Mesothelial cell of epicardium (in vitro differentiated cells): ENCODE measurements at places on chromosomes 6 and 20.
A peak's percentile ranks its signal among the peaks of the same experiment; 100 is the strongest.

- DNase-seq: no peak
These were observed 83.5 kb downstream of the HAO1 start for GRCh38 chr20:7856756-7857155.

DNA sequence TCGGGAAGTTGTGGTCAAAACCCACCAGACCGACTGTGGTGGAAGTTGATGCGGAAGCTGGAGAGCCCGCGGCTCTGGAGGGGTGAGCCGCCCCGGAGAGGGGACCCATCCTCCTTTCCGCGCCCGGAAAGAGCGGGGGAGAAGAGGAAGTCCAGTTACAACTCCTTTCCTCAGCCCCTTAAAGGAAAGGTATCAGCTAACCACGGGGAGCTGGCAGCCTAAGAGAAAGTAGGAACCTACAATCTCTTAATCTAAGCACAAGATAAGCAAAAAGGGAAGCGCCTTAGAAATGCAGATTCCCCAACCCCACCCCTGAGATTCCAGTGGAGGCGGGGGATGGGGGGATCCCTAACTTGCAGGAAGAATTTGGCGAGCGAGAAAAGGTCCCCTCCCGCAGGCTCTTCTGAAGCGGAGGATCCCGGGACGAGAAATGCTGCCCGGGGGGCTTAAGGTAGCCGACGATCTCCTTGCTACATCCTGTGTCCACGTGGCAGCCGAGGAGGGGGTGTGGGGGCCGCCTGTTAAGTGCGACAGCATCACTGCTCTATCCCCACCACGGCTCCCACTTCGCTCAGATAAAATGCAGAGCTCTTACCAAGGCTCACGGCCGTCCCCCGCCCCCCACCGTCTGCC is 87.5 kb downstream of the ZFP64 start:
- no peak for DNase-seq

GRCh38 chr6:144722154-144722737 is 437.1 kb downstream of the UTRN start:
- DNase-seq: no peak

DNA sequence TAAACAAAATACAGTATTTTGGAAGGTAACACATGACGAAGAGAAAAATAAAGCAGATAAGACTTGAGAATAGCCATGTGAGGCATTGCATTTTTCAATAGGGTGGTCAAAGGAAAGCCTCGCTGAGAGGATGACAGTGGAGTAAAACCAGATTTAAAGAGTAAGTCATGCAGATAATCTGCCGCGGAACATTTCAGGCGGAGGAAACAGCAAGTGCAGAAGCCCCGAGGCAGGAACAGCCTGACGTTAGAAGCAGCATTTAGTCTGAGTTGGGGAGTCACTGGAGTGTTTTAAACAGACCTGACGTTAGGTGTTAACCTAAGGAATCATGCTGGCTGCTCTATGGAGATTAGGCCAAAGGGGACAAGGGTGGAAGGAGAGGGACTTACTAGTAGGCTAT is 65.0 kb upstream of the VSTM2L start:
- DNase-seq: no peak

- no peak for DNase-seq
These were observed 157.3 kb upstream of the STMND1 start for GRCh38 chr6:16944596-16944995.

DNA sequence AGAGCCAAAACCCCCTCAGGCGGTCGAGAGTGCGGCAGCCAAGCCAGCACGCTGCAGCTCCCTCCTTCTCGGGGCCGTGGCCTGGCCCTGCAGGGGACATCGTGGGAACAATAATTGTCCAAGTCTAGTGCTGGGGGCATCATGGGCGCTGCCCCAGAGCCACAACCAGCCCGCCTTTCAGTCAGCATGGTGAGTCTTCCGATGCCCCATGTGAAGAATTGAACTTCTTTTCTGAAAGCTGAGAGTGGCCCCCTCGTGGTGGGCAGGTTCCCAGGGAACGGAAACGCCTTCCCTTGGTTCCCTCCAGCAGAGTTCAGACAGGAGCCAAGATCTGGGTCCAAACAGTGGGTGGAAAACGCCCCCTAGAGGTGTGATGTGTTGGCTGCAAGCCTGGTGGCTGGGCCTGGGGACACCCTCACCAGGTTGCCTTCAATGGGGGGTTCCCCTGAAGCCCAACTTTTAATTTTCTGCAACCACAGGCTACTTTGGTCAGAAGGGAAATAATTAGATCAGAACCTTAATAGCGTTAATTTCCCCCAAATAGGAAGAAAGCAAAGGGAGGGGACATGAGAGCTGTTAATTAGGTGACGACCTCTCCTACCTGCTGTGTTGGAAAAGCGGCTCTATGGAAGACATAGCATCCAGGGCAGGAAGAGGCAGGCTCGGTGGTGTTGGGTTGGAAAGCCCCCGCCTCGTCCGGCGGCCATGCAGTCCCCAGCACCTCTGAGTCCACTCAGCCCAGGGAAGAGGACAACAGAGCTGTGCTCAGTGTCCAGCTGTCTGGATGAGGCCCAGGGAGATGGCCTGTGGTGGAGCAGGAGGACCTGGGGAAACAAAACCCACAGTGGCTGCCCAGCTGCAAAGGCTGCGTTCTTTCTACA is 4.7 kb upstream of the MRGBP start:
- DNase-seq: peak; percentile 64

DNA sequence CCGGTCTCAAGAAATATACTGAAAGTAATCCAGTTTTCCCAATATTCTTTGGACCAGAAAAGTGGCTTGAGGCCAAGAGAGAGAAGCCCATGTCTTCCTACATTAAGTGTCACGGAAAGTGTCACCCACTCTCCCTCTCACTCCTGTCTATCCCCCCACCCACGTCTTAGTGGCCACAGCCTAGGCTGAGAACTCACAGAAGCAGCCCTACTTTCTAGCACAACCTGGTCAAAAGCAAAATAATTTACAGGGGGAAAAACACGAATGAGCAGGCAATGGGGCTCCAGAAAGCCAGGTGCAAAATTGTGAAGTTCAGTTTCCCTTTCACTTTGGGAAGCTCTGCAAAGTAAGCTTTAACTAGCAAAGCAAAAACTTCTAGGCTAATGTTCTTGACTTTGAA is 118.0 kb downstream of the OPRM1 start:
- DNase-seq: no peak

GRCh38 chr6:74764486-74764885 is 441.4 kb downstream of the COL12A1 start:
- DNase-seq: no peak

GRCh38 chr6:2793534-2794151 is 28.4 kb downstream of the WRNIP1 start:
- DNase-seq: no peak

- no peak for DNase-seq
These were observed 39.4 kb upstream of the PHACTR3 start for GRCh38 chr20:59564943-59565342.

DNA sequence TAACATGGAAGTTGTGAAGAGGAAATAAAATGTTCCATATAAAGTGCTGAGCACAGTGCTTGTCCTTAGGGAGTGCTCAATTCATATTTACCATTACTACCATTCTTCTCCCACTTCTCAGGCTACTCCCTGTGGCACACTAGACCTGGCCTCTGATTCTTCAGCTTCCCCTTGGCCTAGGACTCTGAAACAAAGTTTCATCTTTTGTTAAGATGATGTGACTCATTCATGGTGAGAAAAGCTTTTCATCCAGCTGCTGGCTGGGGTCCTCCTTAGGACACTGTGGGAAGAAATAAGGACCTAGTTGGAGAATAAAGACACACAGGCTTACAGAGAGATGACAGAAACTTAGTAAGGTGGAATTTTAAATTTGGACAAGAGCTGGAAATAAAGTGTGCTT is 314.8 kb downstream of the CDC5L start:
- no peak for DNase-seq

DNA sequence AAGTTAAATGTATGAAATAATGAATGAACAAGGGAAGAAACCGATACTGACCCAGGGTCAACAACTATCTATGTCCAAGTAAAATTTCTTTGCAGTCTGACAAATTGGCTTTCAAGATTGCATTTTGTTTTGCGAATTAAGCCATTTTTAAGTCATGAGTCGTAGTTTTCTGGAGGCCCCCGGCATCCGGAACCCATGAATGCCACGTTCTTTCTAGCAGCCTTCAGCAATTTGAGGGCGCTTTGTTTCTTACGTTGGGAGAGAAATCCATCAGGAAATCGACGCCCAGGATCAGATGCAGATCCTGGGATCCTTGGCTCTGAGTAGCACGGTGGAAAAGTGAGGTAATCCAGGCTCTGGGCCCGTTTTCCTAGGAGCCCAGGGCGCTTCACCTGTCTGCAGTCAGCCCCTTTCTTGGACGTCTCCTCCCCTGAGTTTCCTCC is 309 bp upstream of the ABRACL start:
- DNase-seq: no peak

GRCh38 chr20:62711703-62712101 is 3.1 kb downstream of the NTSR1 start:
- no peak for DNase-seq

- DNase-seq: no peak
These were observed 51.1 kb downstream of the GTF2H5 start for GRCh38 chr6:158219228-158219627.

DNA sequence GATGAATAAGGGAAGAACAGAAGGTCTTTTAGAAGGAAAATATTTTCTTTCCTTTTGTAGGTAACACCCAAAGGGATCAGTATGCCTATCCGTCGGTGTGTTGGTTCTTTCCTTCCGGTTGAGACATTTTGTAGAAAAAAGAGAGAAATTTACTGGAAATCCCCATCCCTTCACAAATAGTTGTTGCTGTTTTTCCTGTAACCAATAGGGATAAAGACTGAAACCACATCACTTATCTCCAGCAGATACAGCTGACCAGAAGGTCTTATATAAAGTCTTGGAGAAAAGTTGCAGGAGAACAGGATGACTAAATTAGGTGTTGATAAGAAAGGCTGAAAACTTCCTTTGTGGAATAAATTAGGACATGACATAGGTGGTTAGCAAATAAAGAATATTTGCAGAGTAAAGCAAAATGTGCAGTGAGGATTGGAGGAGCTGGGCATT is 14.8 kb upstream of the HLA-DRB1 start:
- DNase-seq: no peak

- DNase-seq: no peak
These were observed 93.1 kb downstream of the NCR2 start for GRCh38 chr6:41428336-41428995.

- no peak for DNase-seq
These were observed 29.1 kb upstream of the LGSN start for GRCh38 chr6:63348836-63349235.

DNA sequence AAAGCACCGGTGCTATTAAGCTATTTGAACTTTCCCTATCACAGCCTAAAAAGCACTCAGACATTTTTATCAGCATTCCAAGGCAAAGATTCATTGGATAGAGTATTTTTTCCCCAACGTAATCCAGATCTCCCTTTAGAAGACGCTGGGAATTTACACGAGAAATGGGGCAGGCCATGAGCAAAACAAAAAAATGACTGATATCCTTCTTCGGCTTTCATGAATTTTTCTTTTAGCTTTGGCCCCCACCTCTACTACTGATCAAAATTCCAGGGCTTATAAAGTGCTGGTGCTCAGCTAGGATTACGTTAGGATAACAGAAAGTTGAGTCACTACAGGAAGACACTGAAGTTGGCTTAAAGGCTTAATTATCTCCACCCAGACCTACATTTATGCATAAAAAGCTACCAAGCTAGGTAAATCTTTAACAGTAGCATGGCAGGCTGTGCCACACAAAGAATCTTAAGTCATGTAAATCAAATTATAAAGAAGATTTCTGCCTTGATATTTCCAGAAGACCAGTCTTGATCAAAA is 418.5 kb upstream of the BTBD3 start:
- DNase-seq: no peak

DNA sequence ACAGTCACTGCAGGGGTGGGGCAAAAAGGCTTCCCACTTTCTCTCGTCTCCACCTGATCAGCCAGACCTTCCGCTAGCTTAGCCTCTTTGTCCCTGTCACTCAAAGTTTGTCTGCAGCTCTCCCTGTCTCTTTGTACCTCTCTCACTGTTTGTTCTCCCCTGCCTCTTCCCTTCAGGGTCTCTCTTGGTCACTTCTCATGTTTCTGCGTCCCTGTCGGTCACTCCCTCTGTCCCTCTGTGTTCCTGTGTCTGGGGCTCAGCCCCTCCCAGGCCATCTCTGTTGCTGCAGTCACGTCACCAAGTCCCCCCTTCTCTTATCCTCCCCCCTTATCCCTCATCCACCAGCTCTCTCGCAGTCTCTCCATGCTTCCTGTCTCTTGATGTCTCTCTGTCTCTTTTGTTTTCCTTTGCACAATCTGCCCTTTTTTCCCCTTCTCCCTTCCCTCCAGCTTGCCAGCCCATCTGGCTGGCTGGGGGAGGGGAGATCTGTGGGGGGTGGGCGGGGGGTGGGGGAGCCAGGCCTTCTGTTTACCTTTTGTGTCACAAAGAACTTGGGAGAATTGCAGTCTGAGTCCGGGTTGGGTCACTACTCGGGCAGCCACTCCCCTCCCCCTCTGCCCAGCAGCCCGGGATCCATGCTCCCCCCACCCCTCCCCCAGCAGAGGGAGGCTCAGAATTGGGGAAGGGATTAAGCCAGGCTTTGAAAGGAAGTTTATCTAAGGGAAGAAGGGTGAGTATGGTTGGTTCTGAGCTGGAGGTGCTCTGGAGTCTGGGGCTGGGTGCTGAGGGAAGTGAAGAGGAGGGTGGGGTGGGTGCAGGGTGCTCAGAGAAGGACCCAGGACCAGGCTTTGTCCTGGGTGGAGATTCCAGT is 32.3 kb downstream of the FOXP4 start:
- no peak for DNase-seq

DNA sequence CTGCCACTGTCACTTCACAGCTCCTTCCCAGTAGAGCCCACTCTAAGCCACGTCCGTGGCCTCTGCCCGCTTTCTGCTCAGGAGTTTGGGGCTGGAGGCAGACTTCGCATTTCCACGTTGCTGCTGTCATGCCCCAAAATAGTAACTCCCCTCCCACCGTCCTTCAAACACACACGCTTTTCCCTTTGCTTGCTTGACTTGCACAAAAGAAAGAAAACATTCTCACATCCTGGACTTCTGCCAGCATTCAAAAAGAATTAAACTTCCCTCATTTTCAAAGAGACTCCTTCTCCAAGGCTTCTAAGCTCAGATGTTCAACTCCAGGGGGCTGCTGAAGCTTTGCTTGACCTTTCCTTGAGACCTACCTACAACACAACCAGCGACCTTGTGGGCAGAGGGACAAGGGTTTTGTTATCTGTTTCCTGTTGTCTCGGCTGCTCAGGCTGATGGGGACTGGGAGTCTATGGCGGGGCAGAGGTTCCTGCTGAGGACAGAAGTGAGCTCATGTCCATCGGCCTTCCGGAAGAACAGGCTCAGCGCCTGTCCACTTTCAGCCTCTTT is 263.8 kb upstream of the FOXQ1 start:
- DNase-seq: no peak

DNA sequence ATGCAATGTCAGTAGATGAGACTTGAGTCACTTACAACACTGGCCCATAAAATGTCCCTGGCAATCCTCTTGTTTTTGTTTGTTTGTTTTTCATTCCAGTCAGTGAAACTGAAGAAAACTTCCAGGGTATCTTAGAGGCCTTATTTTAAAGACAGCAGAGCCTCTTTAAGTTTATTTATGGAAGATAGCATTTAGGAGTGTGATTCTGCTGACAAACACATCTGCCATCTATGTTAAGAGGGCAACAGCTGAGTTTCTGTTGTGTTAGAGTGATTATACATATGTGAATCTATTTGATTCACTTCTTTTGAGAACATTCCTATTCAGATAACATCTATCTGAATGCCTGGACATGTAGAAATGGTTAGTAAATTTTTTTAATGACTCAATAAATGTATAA is 812.6 kb downstream of the TENT5A start:
- no peak for DNase-seq
